SK-MEL-5 (cell line): ENCODE measurements at places on chromosomes 1 and 21. TPM values are rescaled to one million over a fixed set of nuclear protein-coding genes. Genes with fewer than 3 reads are reported as not detected.

DNA sequence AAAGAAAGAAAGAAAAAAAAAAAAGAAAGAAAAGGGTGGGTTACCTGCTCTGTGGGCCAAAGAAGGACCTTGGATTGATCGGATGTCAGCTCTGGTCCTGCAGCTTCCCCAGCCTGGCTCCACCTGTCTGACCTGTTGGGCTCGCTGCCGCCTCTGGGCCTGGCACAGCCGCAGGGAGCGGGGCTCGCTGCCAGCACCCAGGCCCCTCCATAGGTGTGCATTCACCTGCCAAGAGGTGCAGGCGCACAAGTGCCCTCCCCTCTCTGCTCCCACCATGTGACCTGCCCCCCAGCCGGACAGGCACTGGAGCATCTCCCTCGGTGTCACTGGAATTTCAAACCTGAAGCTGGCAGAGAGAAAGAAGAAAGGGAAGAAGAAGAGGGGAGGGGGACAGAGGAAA, 33.1 kb upstream of the GPR157 start:
- no peak for DNase-seq

Gene IL19
- 0.26 TPM in 1 of 2 replicates, not detected in the other for total RNA-seq

DNA sequence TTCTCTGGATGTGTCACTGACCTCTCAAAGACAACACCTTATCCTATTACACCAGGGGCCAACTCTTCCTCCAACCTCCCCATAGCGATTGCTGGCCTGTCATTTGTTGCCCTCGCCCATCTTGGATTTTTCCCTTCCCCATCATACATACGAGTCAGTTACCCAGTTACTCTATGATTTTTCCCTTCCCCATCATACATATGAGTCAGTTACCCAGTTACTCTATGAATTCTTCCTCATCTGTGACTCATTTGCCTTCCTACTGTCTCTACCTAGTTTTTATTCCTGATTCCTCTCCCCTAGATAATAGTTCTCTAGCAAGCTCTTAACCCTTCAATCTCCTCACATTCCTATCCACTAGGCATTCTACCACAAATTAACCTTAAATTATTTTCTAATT, 178.8 kb downstream of the NR5A2 start:
- no peak for DNase-seq

- DNase-seq = no peak
These were observed at the start of gene NLRP3 for GRCh38 chr1:247415423-247416361. Gene NLRP3, plus strand, starts transcription at chr1:247416173. Its CDS starts 2,628 bp downstream, at chr1:247418801.

DNA sequence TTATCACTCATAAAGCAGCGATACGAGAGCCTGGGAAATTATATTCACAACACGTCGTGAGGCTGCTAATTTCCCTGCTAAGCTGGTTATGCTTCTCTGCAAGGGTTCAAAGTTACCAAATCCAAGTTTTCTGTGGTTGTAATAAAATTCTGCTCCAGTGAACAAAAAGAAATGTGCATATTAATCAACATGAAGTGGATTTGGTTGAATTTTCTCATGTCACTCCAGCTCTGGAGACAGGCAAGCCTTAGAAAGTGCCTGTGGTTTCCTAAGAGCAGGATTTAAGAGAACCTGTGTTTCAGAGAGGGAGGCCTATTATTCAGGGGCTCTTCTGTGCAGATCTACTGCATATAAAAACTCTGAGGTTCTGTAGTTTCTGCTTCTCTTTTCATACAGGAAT, 87.5 kb downstream of the WLS start:
- DNase-seq = no peak

DNA sequence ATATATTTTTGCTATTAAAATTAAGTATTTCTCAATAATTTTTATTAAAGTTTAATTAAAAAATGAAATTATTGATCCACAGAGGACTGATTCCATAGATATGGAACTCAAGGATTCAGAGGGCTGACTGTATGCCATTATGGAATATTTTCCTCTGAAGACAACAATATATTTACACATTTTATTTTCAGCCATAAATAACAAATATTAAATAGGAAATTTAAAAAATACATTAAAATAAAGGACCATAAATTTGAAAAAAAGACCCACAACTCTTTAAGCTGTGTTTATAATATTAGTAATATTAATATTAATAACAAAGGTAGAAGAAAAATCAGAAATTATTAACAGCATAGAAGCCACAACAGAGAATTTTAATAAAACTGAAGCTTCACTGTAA, 18.2 kb downstream of the RGS13 start:
- no peak for DNase-seq

GRCh38 chr1:11654137-11654938, at the start of the genes FBXO2 and FBXO44:
Gene FBXO2, minus strand, starts transcription at chr1:11654429. Its CDS starts 89 bp downstream, at chr1:11654340.
Gene FBXO44, plus strand, starts transcription at chr1:11654877. Its CDS starts 959 bp downstream, at chr1:11655836.
- no peak for DNase-seq

- peak; percentile 17 for DNase-seq
These were observed 46.1 kb downstream of the MEGF6 start for GRCh38 chr1:3564921-3565831.

DNA sequence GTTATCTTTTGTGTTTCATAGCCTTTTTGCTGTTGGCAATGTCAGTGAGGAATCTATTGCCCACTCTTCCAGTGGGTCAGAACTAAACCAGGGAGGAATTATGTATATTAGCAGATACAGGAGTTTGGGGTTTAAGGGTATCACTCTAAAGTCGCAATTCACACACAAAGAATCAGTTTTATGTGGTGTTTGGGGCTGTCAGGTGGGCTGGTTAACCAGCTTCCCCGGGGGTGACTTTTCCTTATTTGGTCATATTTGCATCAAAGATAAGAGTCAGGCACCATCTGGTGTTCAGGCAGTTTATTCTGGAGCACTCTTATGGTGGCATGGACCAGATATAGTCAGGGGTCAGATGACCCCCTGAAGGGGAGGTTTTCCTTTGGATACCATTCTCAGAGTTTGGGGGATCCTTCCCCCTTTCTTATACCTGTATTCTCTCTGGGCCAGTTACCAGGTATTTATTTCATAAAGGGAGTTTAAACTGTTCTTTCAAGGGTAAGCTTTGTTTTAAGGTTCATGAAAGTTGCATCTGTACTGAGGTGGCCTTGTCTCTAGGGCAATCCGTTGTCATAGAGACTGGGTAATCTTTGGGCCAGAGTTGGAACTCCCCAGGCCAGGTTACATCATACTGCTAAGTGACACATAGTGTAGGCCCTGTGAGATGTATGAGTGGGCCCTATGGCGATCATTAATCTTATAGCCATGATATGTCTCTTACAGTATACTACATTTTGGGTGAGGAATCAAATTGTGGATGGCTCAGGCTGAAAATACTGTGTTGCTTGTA, 148.2 kb downstream of the RWDD3 start:
- no peak for DNase-seq

DNA sequence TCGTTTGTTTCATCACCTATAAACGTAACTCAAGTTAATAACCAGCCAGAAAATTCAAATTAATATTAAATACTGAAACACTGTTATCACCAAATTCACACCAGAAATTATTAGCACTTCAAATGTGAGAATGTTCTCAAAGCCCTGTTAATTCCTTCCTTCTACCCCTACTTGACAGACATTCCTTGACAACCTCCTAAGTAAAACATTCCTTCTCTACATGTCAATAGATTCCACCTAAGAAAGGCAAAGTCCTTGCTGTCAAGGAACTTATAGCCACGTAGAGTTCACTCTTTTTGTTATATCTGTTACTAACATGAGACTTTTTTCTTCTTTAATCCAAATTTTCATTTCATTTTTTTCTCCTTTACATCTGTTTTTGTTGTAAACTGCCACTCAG, 441.5 kb downstream of the SMYD3 start:
- DNase-seq = no peak

Gene PAPPA2
- 1.3 and 2.0 TPM in 2 replicates for total RNA-seq

DNA sequence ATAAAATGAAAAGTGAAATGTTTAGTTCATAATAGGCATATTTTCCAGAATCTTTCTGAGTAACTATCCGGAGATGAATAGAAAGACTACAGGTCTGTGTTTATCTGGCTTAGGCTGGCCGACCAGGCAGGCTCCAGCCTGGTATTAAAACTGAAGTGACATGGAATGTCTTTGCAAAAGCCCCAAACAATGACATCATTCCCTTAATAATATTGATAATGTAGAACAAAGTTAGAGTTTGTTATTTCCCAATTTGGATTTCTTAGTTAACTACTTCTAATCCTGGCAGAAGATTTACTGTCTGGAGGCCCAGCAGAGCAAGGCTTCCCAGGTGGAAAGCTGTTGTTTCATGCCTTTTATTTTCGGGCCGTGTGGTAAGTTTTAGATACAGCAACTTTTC, 207.7 kb downstream of the GREM2 start:
- no peak for DNase-seq

GRCh38 chr1:53153752-53154151, 11.3 kb upstream of the SLC1A7 start:
- no peak for DNase-seq

Gene GUCA2A
- total RNA-seq = not detected in 2 replicates

- no peak for DNase-seq
These were observed 31.9 kb downstream of the MIXL1 start for GRCh38 chr1:226255380-226255779.

- no peak for DNase-seq
These were observed 12.7 kb downstream of the SIPA1L2 start for GRCh38 chr1:232617237-232617636.

Gene SPATA6
- 6.5 and 6.8 TPM in 2 replicates for total RNA-seq

DNA sequence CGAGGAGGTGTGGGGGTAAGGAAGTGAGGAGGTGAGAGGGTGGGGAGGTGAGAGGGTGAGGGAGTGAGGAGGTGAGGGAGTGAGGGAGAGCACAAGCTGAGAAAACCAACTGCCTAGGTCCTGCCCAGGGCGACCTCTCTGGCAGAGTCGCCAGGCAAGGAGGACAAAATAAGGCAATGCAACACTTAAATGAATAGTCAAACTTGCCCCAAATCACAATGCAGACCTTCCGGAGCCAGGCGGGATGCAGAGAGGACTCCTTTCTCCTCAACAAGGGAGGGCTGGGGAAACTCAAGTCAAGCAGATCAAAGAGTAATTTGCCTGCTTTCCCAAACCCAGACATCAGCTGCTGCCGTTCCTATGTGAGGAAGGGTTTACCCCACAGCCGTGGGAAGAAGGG, 86.0 kb downstream of the CCDC185 start:
- DNase-seq = no peak

- DNase-seq = no peak
These were observed 250.0 kb upstream of the ADGRL2 start for GRCh38 chr1:81550753-81551152.

DNA sequence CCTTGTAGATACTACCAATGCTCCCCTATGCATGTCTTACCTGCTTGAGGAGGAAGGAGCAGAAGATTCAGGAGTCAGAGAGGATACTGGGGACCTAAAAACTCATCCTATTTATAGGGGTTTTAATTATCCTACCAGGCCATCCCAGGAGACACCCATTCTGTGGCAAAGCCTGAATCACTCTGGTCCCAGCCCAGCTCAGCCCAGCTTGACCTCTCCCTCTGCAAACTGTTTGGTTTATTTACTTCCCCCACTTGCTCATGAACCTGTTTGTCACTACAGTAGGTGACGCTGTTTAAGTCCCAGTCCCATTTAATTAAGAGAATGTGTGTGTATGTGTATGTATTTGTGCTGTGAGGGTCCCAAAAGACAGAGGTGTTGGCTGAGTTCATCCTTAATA, at the start of gene RPTN:
TSS of gene RPTN (minus strand) at position 85 of the 400 bp plus-strand sequence. CDS start 1,339 bp downstream, outside the sequence.
- DNase-seq = no peak

Gene ADORA3
- total RNA-seq = not detected in 2 replicates

Gene KLF17
- not detected in 2 replicates for total RNA-seq

Gene THEM5
- total RNA-seq = not detected in 2 replicates

- DNase-seq = peak; percentile 8
These were observed 34.6 kb downstream of the OLFML2B start for GRCh38 chr1:161989108-161989507.

Gene BSND
- not detected in 2 replicates for total RNA-seq

Gene SIPA1L2
- 9.2 and 9.5 TPM in 2 replicates for total RNA-seq

DNA sequence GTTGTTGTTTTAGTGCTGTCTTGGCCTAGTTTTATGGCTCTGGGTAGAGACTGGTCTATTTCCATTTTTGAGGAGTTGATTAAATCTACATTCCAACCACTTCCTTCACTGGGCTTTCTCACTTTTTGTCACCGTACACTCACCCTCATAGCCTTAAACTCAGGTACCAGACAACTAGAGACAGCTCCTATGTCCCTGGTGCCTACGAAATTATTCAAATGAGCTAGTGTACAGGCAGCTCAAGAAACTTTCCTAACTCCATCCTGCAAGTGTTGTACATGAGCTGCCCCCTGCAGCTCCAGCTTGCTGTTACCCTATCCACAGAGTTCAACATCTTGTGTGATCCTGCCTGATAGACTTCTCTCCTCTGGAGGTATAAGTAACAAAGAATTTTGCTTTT, 704.8 kb upstream of the RGS18 start:
- no peak for DNase-seq

- peak; percentile 19 for DNase-seq
These were observed 491.0 kb downstream of the MATN1 start for GRCh38 chr1:30232288-30232899.

Gene SYT6
- 0.13 TPM in 1 of 2 replicates, not detected in the other for total RNA-seq

- no peak for DNase-seq
These were observed 53.5 kb downstream of the RGS13 start for GRCh38 chr1:192689459-192689858.

GRCh38 chr1:25197235-25197975, 34.9 kb downstream of the SYF2 start:
- DNase-seq = no peak

DNA sequence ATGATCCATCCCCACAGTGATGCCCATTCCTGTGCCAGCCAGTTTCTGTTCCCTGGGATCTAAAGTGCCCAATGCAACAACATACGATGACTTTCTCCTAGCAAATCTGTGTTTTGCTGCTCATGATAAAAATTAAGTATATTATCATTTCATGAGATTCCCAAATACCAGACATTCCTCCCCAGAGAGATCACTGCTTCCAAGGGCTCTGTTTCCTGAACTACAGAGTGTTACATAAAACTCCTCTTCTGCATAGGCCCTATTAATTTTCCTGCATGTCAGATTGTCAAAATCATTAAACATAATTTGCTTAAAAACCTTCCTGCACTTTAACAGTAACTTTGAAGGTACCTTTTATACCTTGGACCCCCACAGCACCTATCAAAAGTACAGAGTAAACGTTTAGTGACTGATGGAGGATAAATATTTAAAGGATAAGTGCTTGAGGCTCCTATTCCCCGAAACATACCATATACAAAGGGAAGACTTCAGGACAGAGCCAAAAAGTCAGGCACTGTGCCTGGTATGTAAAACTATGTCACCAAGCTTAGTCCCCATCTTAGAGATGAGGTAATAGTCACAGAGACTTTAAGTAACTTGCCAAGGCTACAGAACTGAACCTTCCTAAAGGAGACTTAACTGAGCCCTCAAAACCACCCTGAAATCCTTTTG, 50.2 kb downstream of the SLC25A24 start:
- no peak for DNase-seq

- no peak for DNase-seq
These were observed 67.0 kb upstream of the PDE9A start for GRCh38 chr21:42586406-42586805.

DNA sequence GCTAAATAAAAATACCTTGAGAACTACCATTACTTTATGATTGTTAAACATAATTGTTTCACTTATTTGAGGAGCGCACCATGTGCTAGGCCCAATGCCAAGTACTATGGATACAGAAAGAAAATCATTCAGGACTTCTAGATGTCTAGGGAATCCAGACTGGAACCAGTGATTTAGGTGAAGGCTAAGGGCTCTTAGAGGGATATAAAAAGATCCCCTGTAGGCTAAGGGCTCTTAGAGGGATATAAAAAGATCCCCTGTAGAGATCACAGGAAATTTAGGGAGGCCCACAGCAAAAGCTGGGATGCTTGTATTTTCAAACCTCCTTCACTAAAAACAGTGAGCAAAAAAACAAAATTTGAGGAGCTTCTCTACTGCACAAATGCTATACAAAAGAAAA, 6.7 kb downstream of the TOR1AIP2 start:
- DNase-seq = no peak

GRCh38 chr1:94678202-94678848, 136.8 kb upstream of the F3 start:
- no peak for DNase-seq

- peak; percentile 89 for DNase-seq
These were observed 54.5 kb upstream of the RAP1A start for GRCh38 chr1:111565079-111565478.

Gene TTC22
- total RNA-seq = not detected in 2 replicates

Gene ESPN
- total RNA-seq = 0.40 and 0.96 TPM in 2 replicates
